Lower lobe of right lung (tissue), 2 donors: ENCODE measurements at places on chromosomes 16 and 17. TPM values are rescaled to one million over a fixed set of nuclear protein-coding genes. Genes with fewer than 3 reads are reported as not detected.
A peak's percentile ranks its signal among the peaks of the same experiment; 100 is the strongest.

GRCh38 chr17:63768433-63768832, 5.0 kb downstream of the CCDC47 start:
- no peak overlapping the region for H3K27ac ChIP-seq
- DNase-seq, result no peak
- no peaks in the 10 kb centered on the region for H3K27me3 ChIP-seq
- H3K4me1 ChIP-seq, result peaks cover 42% of the 10 kb centered on the region
- no peak overlapping the region for H3K4me3 ChIP-seq

DNA sequence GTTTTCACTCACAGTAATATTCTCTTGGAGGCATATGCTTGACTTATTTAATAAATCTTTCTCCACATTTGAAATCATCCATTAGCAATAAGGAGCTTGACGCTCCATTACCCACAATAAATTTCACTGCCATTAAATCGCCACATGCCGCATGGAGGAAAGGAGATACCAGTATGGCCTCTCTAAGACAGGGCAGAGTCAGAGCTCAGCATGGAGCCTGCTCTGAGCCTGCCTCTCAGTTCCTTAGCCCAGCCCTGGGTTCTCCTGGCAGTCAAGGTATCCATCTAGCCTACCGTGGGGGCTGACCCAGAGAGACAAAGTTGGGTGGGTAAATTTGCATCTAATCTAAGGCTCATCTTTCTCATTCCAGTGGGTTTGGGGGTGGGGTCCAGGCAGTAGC, 80.3 kb upstream of the CES5A start:
- DNase-seq, result no peak
- H3K36me3 ChIP-seq, result no peaks in the 10 kb centered on the region
- no peaks in the 10 kb centered on the region for H3K27me3 ChIP-seq
- no peak overlapping the region for H3K27ac ChIP-seq
- H3K4me3 ChIP-seq, result no peak overlapping the region
- H3K4me1 ChIP-seq, result no peaks in the 10 kb centered on the region

GRCh38 chr16:881219-882097, 80.9 kb upstream of the GNG13 start:
- H3K27ac ChIP-seq, result no peak overlapping the region
- no peaks in the 10 kb centered on the region for H3K36me3 ChIP-seq
- no peaks in the 10 kb centered on the region for H3K4me1 ChIP-seq
- no peaks in the 10 kb centered on the region for H3K27me3 ChIP-seq
- peak; percentile 31 for DNase-seq

DNA sequence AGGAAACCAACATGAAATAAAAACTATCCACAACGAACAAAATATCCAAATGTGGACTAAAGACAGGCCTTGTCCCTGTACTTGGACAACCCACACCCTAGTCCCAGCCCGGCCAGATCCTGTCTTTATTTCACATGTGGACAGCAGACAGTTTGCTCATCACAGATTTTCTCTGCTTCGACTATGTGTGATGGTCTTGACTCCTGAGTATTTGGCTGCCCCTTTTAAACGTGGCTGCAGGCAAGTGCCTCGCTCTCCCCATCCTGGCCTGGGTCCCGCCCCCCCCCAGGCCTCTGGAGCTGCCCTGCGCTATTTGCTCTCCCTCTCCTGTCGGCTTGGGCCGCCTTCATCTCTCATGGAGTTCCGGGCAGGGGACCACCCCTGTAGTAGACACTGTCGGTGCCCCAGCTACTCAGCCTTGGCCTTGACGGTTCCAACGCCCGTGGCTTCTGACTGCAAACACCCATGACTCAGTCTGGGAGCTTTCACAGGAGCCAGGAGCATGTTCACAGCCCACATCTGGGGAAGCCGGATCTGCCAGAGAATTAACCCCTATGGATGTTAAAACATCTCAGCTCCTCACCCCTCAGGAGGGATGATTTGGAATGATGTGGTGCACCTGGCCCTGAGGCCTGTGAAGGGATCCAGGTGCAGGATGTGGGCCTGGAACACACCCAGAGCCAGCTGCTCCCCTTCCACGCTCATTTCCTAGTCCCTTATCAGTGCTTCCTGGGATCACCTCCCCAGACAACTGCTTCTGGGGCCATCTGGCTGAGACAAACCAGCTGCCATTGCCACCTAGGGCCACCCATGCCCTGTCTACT, 229.7 kb upstream of the RPL38 start:
- no peak for DNase-seq
- peaks cover 18% of the 10 kb centered on the region for H3K27me3 ChIP-seq
- H3K36me3 ChIP-seq, result no peaks in the 10 kb centered on the region
- H3K27ac ChIP-seq, result no peak overlapping the region
- H3K4me1 ChIP-seq, result peaks cover 3% of the 10 kb centered on the region

GRCh38 chr17:3794557-3795389, 6.2 kb downstream of the ITGAE start:
- H3K4me1 ChIP-seq, result peaks cover 6% of the 10 kb centered on the region
- H3K27me3 ChIP-seq, result no peaks in the 10 kb centered on the region
- H3K36me3 ChIP-seq, result no peaks in the 10 kb centered on the region
- H3K4me3 ChIP-seq, result no peak overlapping the region
- peak overlapping the region; percentile 6 for H3K27ac ChIP-seq

- H3K27me3 ChIP-seq, result no peaks in the 10 kb centered on the region
- peaks cover 65% of the 10 kb centered on the region for H3K36me3 ChIP-seq
- H3K4me3 ChIP-seq, result no peak overlapping the region
- DNase-seq, result no peak
- H3K27ac ChIP-seq, result no peak overlapping the region
These were observed 143.9 kb downstream of the AATF start for GRCh38 chr17:37092701-37093100.

GRCh38 chr17:1232331-1232730, 37.9 kb upstream of the BHLHA9 start:
- H3K4me1 ChIP-seq, result peaks cover 33% of the 10 kb centered on the region
- H3K27ac ChIP-seq, result no peak overlapping the region
- no peak for DNase-seq
- H3K36me3 ChIP-seq, result no peaks in the 10 kb centered on the region
- no peak overlapping the region for H3K4me3 ChIP-seq

GRCh38 chr16:1363501-1364041, 11.8 kb downstream of the GNPTG start:
- H3K27me3 ChIP-seq, result no peaks in the 10 kb centered on the region
- peak; percentile 74 for DNase-seq
- H3K4me1 ChIP-seq, result no peaks in the 10 kb centered on the region
- no peak overlapping the region for H3K27ac ChIP-seq
- peaks cover 87% of the 10 kb centered on the region for H3K36me3 ChIP-seq

DNA sequence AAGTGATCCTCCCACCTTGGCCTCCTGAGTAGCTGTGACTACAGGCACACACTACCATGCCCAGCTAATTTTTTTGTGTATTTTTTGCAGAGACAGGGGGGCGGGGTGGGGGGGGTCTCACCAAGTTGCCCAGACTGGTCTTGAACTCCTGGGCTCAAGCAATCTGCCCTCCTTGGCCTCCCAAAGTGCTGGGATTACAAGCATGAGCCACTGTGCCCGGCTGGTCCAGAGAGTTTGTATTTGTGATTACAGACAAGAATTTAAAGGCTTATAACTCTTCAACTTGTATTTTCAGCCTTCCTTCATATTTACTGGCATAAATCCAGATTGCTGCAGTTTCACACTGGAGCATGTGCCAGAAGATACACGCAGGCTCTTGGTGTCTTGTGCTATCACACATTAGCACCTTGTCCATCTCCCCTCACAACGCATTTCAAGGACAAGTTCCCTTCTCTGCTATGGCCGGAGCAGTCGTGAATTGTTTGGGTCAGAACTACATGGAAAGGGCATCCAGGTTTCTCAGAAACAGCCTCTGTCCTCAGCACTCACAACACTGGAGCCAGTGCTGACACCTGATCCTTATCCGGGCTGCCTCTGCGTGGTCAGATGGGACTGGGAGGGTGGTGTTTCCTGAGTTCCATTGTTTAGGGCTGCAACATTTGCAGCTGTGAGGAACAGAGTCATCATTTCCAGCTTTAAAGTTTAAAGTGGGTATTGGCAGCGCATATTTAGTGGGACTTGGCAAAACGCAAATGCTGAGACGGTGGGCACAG, 28.1 kb downstream of the WSCD1 start:
- H3K4me1 ChIP-seq, result no peaks in the 10 kb centered on the region
- H3K36me3 ChIP-seq, result no peaks in the 10 kb centered on the region
- H3K4me3 ChIP-seq, result no peak overlapping the region
- peak overlapping the region; percentile 56 for H3K27ac ChIP-seq

- H3K36me3 ChIP-seq, result no peaks in the 10 kb centered on the region
- H3K4me3 ChIP-seq, result no peak overlapping the region
- no peaks in the 10 kb centered on the region for H3K4me1 ChIP-seq
- DNase-seq, result no peak
- no peak overlapping the region for H3K27ac ChIP-seq
These were observed 137.2 kb downstream of the AHSP start for GRCh38 chr16:31664683-31665482.

- H3K36me3 ChIP-seq, result no peaks in the 10 kb centered on the region
- peak; percentile 89 for DNase-seq
- peak overlapping the region; percentile 72 for H3K27ac ChIP-seq
- no peaks in the 10 kb centered on the region for H3K27me3 ChIP-seq
These were observed 2.0 kb upstream of the C17orf99 start for GRCh38 chr17:78144147-78144719.

DNA sequence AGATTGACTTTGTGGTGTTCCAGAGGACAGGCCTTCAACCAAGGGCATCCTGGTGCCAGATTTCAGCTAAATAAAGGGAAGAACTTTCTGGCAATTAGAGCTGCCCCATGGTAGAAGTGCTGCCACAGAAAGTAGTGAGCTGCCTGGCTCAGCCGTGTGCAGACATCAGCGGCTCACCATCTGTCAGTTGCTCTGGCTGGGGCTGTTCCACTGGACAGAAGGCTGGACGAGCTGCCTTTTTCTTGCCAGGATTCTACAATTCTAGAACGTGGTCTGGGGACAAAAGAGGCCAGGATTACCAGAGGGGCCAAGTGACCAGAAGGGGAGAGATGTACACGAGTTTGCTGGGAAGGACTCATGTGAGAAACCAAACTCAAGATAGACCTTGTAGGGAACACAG, 107.0 kb upstream of the RPL38 start:
- peaks cover 22% of the 10 kb centered on the region for H3K27me3 ChIP-seq
- DNase-seq, result no peak
- H3K4me3 ChIP-seq, result no peak overlapping the region
- H3K27ac ChIP-seq, result no peak overlapping the region
- no peaks in the 10 kb centered on the region for H3K4me1 ChIP-seq
- H3K36me3 ChIP-seq, result no peaks in the 10 kb centered on the region

DNA sequence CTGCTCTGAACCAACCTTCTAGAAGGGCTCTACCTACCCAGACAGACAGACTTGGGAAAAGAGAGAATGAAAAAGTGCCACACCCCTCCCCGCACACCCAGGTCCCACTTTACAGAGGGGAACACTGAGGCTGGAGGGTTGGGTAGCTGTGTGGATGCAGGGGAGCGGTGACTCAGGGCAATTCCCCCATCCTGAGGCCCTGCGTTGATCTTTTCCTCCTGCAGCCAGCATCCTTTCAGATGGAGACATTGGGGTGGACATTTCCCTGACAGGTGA, 10.0 kb downstream of the CETP start:
- no peaks in the 10 kb centered on the region for H3K27me3 ChIP-seq
- H3K4me3 ChIP-seq, result no peak overlapping the region
- no peaks in the 10 kb centered on the region for H3K4me1 ChIP-seq
- no peak overlapping the region for H3K27ac ChIP-seq
- no peaks in the 10 kb centered on the region for H3K36me3 ChIP-seq

GRCh38 chr17:73595479-73595878, 48.8 kb downstream of the SDK2 start:
- H3K4me1 ChIP-seq, result peaks cover 23% of the 10 kb centered on the region
- H3K27ac ChIP-seq, result no peak overlapping the region
- no peaks in the 10 kb centered on the region for H3K36me3 ChIP-seq
- no peak overlapping the region for H3K4me3 ChIP-seq

GRCh38 chr16:13110124-13110796, 208.9 kb downstream of the SHISA9 start:
- H3K4me3 ChIP-seq, result no peak overlapping the region
- H3K4me1 ChIP-seq, result no peaks in the 10 kb centered on the region
- H3K27ac ChIP-seq, result no peak overlapping the region
- no peaks in the 10 kb centered on the region for H3K27me3 ChIP-seq

- no peak overlapping the region for H3K4me3 ChIP-seq
- no peak overlapping the region for H3K27ac ChIP-seq
- H3K36me3 ChIP-seq, result no peaks in the 10 kb centered on the region
- no peak for DNase-seq
These were observed 88.8 kb downstream of the TMEM132E start for GRCh38 chr17:34668206-34668605.

GRCh38 chr16:51666074-51666473, 515.0 kb upstream of the SALL1 start:
- H3K4me1 ChIP-seq, result no peaks in the 10 kb centered on the region
- no peak overlapping the region for H3K4me3 ChIP-seq
- no peaks in the 10 kb centered on the region for H3K27me3 ChIP-seq
- no peak for DNase-seq
- H3K27ac ChIP-seq, result no peak overlapping the region

- DNase-seq, result peak; percentile 2
- no peaks in the 10 kb centered on the region for H3K4me1 ChIP-seq
- no peak overlapping the region for H3K4me3 ChIP-seq
- H3K36me3 ChIP-seq, result no peaks in the 10 kb centered on the region
These were observed 8.9 kb upstream of the CACNG1 start for GRCh38 chr17:67035131-67036083.

DNA sequence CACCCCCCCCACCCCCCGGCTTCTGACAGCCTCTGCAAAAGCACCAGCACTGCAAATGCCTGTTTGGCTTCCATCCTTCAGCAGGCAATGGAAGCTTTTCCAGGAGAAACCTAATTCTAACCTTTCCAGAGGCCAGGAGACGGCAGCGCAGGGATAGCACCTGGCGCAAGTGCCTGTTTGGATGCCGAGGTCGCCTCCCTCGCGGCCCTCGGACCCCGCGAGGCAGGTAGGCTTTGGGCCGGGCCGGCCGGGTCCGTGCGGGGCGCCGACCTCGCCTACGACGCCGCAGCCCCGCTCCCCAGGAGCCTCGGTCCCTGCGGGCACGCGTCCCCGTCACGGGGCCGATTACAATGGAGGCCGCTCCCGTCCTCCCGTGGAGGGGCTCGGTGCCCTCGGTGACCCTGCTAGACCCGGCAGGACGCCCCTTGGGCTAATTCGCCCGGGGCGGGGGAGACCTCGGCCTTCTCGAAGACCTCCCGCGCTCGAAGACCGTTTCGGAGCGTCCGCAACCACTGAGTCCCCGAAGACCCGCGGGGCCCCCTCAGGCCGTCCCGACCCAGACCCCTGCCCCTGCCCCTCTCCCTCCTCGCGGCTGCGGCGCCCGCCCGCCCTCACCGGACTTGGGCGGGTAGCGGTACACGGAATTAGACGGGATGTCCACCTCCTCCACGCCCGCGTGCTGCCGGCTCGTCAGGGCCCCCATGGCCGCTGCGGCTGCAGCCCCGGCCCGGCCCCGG, 587 bp downstream of the RNF157 start:
- DNase-seq, result no peak
- H3K27ac ChIP-seq, result no peak overlapping the region
- peaks cover 15% of the 10 kb centered on the region for H3K27me3 ChIP-seq
- H3K4me3 ChIP-seq, result peak overlapping the region; percentile 52
- H3K36me3 ChIP-seq, result no peaks in the 10 kb centered on the region

The ANKRD40CL gene
- not detected for total RNA-seq

The ERN1 gene
- 39.7 TPM for total RNA-seq

The KRT28 gene
- total RNA-seq, result not detected

- no peak for DNase-seq
- no peaks in the 10 kb centered on the region for H3K4me1 ChIP-seq
- no peaks in the 10 kb centered on the region for H3K36me3 ChIP-seq
- no peaks in the 10 kb centered on the region for H3K27me3 ChIP-seq
- no peak overlapping the region for H3K4me3 ChIP-seq
These were observed 371.9 kb downstream of the HS3ST3B1 start for GRCh38 chr17:14672830-14673229.
